ENCODE measurements at places on chromosomes 6 and 20.

DNA sequence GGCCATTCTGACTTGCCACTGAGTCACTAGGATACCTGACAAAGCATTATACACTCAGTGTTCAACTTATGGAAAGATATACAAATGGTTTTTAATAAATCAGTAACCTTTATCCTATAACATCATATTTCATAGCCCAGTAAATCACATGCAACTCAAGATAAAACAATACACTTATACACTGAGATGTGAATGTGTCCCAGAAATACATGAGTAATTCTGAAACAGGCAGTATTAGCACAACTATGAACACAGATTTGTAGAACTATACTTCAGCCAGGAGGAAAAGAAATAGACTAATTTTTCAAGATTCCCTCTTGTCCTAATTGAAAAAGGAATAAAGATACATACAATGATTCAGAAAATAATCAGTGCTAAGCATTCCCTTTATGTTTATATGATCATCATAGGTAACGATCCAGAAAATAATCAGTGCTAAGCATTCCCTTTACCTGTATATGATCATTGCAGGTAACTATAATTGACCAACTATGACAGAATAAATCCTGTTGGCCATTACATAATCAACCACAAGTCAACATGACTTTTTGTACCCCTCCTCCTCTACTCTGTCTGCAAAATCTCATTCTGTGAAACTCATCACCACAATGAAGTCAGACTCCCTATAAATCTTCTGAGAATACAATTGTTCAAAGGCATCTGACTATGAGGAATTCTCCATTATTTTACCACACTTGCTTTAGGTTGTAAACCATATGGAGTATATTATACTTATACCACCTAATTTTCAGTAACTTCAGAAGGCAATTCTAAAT, 30.3 kb downstream of the HACE1 start:
- no peak for DNase-seq

- DNase-seq, result no peak
These were observed 30.2 kb downstream of the PHACTR3 start for GRCh38 chr20:59634435-59635005.

DNA sequence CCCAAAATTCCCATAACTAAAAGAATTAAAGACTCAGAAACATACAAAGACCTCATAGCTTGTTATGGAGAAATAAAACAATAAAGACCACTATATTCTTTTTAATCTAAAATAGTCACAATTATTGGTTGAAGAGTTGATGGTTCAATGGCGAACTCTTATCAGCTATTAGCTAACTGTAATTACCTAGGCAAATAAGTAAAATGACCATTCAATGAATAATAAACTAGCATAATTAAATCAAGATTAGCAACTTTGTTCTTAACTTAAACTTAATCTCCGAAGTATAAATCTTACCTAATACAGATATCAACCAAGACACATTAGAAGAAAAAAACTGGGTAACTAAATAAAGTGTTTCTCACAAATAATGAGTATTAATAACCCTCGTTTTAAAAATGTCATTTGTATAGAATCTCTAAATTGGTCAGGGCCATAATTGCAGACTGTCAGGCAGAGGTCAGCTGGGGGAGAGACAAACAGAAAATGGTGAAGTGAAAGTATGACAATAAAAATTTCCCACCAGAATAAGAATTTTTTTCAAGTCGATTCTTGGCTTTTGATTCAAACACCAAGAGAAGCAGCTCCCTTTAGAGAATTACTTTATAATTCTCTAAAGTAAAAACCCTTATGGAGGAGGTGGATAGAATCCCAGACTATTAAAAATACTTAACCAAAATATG, 1.7 kb downstream of the FKBP5 start:
- no peak for DNase-seq

DNA sequence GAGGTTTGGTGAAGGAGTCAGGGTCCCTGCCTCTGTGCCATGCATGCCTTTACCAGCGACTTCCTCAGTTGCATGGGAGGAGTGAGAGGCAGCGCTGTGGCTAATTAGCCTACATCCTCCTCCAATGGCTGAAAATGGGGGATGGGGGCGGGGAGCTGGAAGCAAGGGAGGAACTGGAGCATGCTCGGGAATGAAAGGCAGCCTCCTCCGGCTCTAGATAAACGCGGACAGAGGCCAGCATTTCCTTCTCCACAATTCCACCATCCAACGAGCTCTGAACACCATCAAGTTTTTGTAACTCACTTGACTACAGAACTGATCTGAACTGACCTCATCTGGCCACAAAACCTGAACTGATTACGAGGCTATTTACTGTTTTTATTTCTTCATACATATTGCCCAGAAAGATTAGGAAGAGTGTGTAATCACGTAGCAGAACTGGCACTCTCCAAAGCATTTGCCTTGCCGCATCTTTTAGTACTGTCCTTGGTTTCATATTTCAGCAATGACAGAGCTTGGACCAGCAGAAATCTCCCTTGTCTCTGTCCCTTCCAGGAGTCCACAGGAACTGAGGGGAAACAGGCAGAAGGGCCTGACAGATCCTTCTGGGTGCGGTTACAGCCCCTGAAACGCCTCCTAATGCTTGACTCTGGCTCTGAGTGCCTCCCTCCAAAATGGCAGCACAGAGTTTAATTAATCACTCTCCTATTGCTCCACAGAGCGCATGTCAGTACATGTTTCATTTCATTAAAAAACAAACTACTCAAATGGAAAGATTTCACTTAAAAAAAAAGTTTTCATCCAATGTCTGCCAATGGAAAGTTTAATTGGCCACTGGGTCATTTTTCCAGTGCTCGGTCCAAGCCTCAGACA, 58.2 kb upstream of the TRAF3IP2 start:
- no peak for DNase-seq

DNA sequence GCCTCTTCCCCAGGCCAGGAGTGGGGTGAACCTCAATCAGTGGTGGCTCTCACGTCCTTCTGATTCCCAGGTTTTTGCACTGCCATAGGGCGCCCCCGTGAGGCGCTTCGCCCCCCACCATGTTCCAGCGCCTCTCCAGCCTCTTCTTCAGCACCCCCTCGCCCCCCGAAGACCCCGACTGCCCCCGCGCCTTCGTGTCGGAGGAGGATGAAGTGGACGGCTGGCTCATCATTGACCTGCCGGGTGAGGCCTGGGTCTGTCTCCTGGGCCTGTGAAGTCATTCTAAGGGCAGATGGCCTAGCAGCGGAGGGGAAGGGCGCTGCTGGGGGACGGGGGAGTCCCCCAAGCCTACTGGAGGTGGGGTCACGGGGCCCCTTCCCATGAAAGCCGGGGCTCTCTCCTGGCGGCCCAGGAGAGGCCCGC, 4.5 kb downstream of the TP53INP2 start:
- peak; percentile 36 for DNase-seq

GRCh38 chr20:51470499-51470820, 72.1 kb downstream of the NFATC2 start:
- no peak for DNase-seq

GRCh38 chr6:109087661-109088264, 6.9 kb downstream of the SESN1 start:
- no peak for DNase-seq

Measured in stimulated activated CD4-positive, alpha-beta T cell treated with anti-CD3 and anti-CD28 coated beads, TNF-alpha, amount 100 ng/mL, for 1 hour (primary cell).